Peyer's patch (tissue), 4 donors: ENCODE measurements at places on chromosomes 5 and 9. TPM values are rescaled to one million over a fixed set of nuclear protein-coding genes. Genes with fewer than 3 reads are reported as not detected.

RETREG1 gene
- 19.4 TPM for total RNA-seq

- no peak overlapping the region for H3K27ac ChIP-seq
- no peak for DNase-seq
- H3K4me1 ChIP-seq: no peaks in the 10 kb centered on the region
- H3K27me3 ChIP-seq: no peaks in the 10 kb centered on the region
These were observed 47.6 kb upstream of the ZFAND5 start for GRCh38 chr9:72412483-72413040.

DNA sequence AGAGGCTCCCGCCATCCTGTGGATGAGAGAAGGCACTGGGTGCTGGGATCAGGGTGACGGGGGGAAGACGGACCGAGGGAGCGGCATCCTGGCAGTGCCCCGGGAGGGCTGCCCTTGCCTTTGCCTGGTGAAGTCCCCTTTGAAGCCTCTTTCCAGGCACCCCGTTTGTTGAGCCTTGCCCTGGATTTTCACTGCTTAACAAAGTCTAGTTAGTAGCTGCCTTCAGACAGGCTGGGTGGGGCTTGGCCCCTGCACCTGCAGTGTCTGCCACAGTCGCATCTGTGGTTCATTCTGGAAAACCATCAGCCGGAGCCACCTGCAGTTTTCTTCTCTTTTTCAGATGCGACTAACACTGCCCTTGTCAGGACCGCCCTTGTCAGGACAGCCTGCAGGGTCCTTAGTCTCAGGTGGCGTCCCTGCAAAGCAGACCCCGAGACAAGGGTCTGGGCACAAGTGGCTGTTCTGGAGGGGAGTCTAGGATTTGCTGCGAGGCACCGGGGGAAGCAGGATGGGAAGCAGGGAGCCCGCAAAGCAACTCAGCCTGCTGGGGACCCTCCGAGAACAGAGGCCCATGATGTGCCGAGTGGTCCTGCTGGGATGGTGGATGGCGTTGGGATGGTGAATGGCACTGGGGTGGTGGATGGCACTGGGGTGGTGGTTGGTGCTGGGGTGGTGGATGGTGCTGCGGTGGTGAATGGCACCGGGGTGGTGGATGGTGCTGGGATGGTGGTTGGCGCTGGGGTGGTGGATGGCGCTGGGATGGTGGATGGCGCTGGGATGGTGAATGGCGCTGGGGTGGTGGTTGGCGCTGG lies 147.9 kb upstream of the COL5A1 start:
- H3K36me3 ChIP-seq: no peaks in the 10 kb centered on the region
- no peak overlapping the region for H3K4me3 ChIP-seq
- peak; percentile 44 for DNase-seq
- H3K27me3 ChIP-seq: no peaks in the 10 kb centered on the region
- no peak overlapping the region for H3K27ac ChIP-seq
- no peaks in the 10 kb centered on the region for H3K4me1 ChIP-seq

OGN gene
- total RNA-seq: 2.6 TPM

DNA sequence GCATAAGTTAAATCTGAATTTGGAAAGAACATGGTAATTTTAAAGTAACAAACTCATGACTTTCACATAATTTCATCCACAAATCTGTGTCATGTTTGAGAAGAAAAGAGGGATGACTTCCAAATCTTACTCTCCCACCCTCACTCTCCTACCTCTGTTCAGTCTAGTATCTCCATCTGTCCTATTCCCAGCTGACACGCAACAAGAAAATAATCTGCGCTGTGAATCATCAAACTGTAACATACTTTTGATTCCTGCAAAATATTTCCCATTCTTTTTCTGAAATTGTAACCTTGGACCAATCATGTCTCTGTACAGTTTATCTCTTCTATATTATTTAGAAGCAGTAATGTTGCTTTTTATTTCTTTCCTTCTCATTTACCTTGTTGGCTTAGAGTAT lies 91.4 kb downstream of the SLC12A2 start:
- H3K4me1 ChIP-seq: no peaks in the 10 kb centered on the region
- DNase-seq: no peak
- no peak overlapping the region for H3K27ac ChIP-seq
- no peaks in the 10 kb centered on the region for H3K27me3 ChIP-seq
- no peak overlapping the region for H3K4me3 ChIP-seq
- H3K36me3 ChIP-seq: no peaks in the 10 kb centered on the region

DNA sequence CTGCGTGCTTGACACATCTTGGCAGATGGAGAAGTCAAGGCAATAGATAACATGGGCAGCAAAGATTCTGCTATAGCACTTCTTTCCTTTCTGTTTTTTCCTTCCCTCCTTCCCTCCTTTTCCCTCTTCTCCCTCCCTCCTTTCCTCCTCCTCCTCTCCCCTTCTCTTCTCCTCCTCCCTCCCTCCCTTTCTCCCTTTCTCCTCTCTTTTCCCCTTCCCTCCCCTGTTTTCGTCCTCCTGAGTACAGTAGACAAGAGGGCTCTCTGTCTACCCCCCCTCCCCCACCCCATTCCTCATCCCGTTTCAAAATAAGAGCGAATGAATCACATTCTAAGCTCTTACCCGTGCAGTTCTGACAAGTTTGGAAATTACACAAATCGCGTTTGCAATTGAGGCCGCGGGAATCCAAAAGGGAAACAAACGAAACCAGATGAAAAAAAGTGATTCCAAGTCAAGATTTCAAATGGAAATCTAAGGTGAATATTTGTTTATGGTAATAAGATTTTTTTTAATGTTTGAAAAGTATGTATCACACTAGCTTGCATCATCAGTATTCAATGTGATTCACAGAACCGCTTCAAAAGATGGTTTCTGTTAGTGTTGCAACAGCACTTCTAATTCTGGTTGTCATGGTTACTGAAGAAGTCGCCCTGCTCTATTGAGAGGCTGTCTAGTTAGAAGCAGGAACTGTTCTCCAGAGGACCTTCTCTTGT lies 1.3 kb downstream of the NIM1K start:
- no peak overlapping the region for H3K27ac ChIP-seq
- no peak for DNase-seq
- H3K27me3 ChIP-seq: peaks cover 9% of the 10 kb centered on the region
- H3K4me1 ChIP-seq: peaks cover 6% of the 10 kb centered on the region
- H3K4me3 ChIP-seq: peak overlapping the region; percentile 20

GRCh38 chr5:115555084-115555633 lies 10.6 kb upstream of the FEM1C start:
- H3K27me3 ChIP-seq: no peaks in the 10 kb centered on the region
- peak; percentile 51 for DNase-seq
- no peaks in the 10 kb centered on the region for H3K4me1 ChIP-seq

DNA sequence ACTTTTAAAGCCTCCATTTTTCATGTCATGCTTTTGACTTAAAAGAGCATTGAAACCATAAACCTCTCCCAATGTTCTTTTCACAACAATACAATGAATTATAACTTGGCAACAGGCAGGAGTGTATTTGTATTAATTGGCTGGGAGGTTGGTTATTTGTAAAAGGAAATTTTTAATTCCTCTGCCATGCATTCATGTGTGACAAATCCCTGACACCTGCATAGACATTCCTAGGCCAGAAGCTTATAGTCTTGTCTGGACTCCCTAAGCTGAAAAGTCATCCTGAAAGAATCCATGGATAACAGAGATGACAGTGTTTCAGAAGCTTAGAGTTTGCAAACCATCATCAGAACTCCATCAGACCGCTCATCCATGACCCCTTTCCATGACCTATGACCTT lies 76.3 kb upstream of the PTGER4 start:
- no peak for DNase-seq
- H3K36me3 ChIP-seq: no peaks in the 10 kb centered on the region
- H3K4me3 ChIP-seq: no peak overlapping the region

DNA sequence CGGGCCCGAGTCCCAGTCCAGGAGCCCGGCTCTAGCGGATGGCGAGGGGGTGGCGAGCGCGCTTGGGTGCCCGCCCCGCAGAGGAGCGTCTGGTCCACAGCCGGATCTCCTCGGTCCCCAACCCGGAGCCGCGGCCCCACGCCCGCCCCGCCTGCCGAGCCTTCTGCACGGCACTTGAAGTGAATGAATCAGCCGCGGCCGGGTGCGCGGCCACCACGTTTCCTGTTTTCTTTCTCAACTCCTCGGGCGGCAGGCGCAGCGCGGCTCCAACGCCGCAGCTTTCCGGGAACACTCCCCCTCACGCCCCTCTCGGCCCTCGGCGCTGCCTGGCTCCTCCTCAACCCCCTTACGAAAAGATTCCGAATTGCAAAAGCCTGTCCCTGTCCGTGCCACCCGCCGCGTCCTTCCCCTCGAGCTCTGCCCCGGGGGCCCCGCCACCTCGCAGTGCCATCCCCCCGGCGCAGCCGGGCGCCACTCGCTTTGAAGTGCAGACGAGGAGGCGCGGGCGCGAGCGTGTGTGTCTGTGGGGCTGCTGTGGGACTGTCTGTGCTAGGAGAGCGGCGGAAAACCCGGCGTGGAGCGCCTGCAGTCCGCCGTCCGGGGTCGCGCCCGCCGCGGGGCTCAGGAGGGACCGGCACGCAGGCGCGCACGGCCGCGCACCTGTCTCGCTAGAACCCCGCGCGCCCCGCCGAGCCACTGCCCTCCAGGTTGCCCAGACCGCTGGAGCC lies 456.6 kb downstream of the RAB3C start:
- no peaks in the 10 kb centered on the region for H3K4me1 ChIP-seq
- H3K27ac ChIP-seq: peak overlapping the region; percentile 78
- no peaks in the 10 kb centered on the region for H3K36me3 ChIP-seq
- peak overlapping the region; percentile 60 for H3K4me3 ChIP-seq
- no peaks in the 10 kb centered on the region for H3K27me3 ChIP-seq

PCDHB9 gene
- total RNA-seq: 0.38 TPM

- no peak for DNase-seq
- no peak overlapping the region for H3K27ac ChIP-seq
- H3K27me3 ChIP-seq: no peaks in the 10 kb centered on the region
These were observed 4.1 kb upstream of the SMU1 start for GRCh38 chr9:33080534-33080933.

- H3K27ac ChIP-seq: no peak overlapping the region
- DNase-seq: no peak
- H3K4me3 ChIP-seq: no peak overlapping the region
- no peaks in the 10 kb centered on the region for H3K36me3 ChIP-seq
- no peaks in the 10 kb centered on the region for H3K4me1 ChIP-seq
These were observed 70.4 kb upstream of the SNX2 start for GRCh38 chr5:122704247-122705036.

DNA sequence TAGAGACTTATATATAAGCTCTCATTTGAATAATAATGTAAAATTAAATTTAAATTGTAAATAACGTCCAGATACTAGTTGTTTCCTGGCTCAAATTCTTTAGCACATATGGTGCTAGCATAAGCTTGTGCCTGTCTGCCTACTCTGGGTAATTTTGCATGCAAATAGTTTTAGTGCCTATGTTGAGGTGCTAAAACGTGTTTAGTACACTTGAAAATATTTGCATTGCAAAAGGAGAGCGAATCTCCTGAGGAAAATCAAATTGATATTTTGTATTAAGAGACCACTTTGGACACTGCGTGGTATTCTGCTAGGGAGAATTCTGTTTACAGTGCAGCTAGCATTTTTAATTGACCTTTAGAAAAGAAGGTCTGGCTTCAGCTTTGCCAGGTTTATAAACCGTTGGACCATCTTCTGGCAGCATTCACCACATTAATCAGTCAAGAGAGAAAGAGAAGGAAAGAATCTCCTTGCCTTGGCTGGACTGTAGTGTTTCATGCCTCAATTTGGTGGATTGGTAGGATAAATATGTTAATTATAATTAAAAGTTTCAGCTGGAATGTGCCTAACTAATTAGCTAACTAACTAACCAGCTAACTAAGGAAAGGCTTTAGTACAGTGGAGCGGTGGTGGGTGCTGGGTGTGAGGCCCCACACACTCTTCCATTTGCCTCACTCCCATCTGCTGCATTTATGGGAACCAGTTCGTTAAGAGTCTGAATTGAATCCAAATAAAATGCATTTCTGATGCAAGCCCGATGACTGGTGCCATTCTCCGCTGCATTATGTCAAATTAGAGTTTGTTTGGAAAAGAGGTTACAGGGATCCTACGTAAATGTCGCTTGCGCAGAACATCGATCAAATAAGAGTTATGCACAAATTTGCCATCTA lies 150.1 kb upstream of the MPDZ start:
- H3K27ac ChIP-seq: no peak overlapping the region
- no peak overlapping the region for H3K4me3 ChIP-seq
- H3K4me1 ChIP-seq: no peaks in the 10 kb centered on the region
- no peak for DNase-seq

PNPLA7 gene
- 48.6 TPM for total RNA-seq

GRCh38 chr5:83589786-83590185 lies 118.2 kb downstream of the VCAN start:
- H3K4me3 ChIP-seq: no peak overlapping the region
- no peak overlapping the region for H3K27ac ChIP-seq
- H3K27me3 ChIP-seq: no peaks in the 10 kb centered on the region
- H3K36me3 ChIP-seq: no peaks in the 10 kb centered on the region
- no peak for DNase-seq
- no peaks in the 10 kb centered on the region for H3K4me1 ChIP-seq

GRCh38 chr5:68216245-68217046 lies 890 bp downstream of the PIK3R1 start:
- H3K4me1 ChIP-seq: peaks cover 2% of the 10 kb centered on the region
- peak; percentile 83 for DNase-seq
- H3K4me3 ChIP-seq: peak overlapping the region; percentile 97
- no peaks in the 10 kb centered on the region for H3K27me3 ChIP-seq

DNA sequence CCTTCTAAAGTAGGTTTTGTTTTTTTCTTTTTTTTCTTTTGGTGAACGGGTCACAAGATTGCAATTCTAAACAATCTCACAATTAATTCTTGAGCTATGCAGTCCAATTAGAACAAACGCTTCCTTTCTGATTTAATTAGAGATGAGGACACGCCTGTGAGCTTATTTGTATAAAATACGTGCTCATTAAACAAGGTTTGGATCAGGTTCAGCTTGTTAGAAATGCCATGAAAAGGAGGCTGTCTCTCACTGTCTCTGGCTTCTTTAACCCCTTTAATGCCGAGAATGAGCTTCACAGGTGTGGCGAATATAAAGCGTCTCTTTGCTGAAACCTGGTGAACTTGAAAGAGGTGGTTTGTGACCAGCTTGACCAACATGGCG lies 191.8 kb downstream of the GAS1 start:
- H3K4me1 ChIP-seq: no peaks in the 10 kb centered on the region
- no peak overlapping the region for H3K4me3 ChIP-seq
- no peak overlapping the region for H3K27ac ChIP-seq
- no peaks in the 10 kb centered on the region for H3K27me3 ChIP-seq

DNA sequence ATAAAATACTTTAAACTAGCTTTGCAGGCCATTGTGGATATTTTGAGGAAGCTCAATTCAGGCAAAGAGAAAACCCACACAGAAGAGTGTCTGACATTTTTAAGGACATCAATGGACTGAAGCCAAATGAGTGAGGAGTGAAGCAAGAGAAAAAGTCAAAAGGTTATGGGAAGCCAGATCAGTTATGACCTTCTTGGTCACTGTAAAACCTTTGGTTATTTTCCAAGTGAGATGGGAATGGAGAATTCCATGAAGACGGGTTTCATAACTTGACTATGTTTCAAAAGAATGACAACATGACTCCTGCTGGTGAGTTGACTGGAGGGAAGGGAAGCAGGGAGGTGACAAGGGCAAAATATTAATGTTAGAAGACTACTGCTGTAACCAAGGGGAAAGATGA lies 585.2 kb downstream of the EFNA5 start:
- no peak overlapping the region for H3K27ac ChIP-seq
- H3K36me3 ChIP-seq: no peaks in the 10 kb centered on the region
- DNase-seq: no peak
- no peak overlapping the region for H3K4me3 ChIP-seq
- no peaks in the 10 kb centered on the region for H3K27me3 ChIP-seq
- no peaks in the 10 kb centered on the region for H3K4me1 ChIP-seq

GRCh38 chr9:92795000-92795399 lies 30.4 kb upstream of the BICD2 start:
- DNase-seq: no peak
- H3K4me3 ChIP-seq: no peak overlapping the region
- no peaks in the 10 kb centered on the region for H3K27me3 ChIP-seq
- no peak overlapping the region for H3K27ac ChIP-seq

- peak overlapping the region; percentile 58 for H3K27ac ChIP-seq
- H3K27me3 ChIP-seq: no peaks in the 10 kb centered on the region
- no peak for DNase-seq
- no peaks in the 10 kb centered on the region for H3K4me1 ChIP-seq
- peak overlapping the region; percentile 76 for H3K4me3 ChIP-seq
These were observed 140.8 kb downstream of the TSSK1B start for GRCh38 chr5:113293975-113294310.
